NCI-H510A treated with DMSO at 0.1 percent for 48 hours (cell line): ENCODE measurements at places on chromosomes 3 and 15.

DNA sequence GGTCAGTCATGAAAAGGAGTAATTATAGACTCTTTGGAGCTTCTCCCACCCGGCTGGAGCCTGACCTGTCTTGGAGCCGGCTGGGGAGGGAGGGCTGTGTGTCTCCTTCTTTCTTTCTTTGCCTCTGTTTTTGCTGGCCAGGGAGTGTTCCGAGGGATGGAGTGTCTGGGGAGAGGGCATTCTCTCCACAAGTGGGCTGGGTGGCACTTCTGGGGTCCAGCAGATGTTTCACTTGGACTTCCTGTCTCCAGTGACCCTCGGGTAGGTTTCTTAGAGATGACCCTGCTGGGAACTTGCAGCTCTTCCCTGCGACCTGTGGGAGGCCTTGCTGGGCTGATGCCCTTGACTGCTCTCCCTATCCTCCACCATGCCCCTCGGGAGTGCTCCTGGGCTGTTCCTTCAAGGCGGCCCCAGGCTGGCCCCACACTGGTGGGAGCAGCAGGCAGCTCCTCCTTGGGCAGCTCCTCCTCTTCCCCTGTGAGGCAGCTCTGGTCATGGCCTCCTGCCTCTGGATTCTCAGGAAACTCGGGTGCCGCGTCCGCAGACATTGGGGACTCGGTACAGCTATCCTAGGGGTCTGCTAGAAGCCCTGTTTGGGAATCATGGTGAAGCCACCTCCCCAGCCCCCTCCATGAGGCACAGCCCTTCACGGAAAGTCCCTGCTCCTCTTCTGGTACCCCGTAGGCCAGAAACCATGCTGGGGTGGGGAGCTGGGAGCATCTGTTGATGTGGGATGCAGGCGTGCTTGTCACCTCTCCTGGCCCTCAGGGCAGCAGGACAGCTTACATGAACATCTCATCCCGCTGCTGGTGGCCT lies 44.9 kb downstream of the APBA2 start:
- DNase-seq: no peak

DNA sequence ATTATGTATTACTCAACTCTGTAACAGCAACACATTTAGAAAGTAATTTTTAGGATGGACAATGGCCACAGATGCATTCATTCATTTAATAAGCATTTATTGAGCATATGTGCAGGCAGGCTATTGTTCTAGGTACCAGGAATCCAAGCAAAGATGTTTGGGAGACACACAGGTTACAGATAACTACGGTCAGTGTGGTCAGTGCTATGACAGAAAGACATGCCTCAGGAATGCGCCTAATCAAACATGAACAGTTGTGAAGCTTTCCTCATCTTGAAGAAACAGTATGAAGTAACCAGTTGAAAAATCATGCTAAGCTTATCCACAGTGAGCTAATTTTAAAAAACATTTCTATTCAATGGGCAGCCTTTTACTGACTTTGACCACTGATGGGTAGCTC lies 155.4 kb upstream of the CCDC54 start:
- DNase-seq: no peak

DNA sequence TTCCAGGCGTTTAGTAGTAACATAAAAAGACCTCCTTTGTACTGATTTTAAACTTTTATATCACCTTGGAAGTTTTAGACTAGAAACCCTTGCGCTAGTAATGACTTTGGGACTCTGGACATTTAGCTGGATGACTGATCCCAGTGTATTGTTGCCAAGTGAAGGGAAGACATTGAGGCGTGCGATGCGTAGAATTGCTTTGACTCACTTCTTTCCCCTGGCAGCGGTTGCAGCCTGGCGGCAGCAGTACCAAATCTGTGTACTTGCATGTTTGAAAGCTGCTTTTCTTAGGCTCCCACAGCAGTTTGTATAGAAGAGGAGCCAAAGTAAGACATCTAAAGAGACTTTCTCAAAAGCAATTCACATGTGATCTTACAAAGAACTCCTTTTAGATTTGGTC lies 151.6 kb downstream of the BBX start:
- DNase-seq: no peak

DNA sequence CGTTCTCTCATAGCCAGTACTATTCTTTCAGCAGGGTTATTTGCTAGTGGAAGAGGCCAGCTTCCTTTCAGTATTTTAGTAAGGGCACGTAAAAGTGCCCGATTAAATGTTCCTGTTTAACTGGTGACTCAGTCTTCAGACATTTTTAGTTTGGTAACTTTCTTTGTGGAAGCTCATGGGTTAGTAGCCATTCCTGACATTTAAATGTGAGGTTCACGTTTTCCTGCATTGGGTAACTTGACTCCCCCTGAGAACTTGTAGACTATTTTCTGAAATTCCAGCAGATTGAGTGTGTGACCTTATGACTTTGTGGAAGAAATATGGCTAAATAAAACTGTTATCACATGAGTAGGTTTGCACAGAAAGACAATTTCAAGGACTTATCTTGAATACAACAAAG lies 16.9 kb downstream of the ABHD2 start:
- no peak for DNase-seq

DNA sequence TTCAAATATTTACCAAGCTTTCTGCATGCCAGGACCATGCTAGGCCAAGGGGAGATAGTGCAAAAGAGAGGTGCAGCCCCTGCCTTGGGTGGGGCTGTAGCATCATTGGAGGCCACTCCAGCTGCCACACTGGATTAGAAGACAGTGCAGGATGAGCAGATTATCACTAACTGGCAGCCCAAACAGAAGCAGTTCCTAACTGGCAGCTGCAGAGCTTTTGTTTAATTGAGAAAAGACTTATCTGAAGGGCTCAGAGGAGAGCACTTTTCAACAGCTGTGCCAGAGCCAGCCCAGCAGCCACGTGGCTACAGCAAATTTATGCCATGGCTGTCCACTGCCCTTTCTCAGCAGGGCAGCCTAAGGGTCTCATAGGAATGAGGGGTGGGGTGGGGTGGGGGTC lies 13.5 kb upstream of the ACSBG1 start:
- DNase-seq: no peak

- DNase-seq: no peak
Observed at GRCh38 chr3:114406286-114406685, 112.5 kb downstream of the TIGIT start.

DNA sequence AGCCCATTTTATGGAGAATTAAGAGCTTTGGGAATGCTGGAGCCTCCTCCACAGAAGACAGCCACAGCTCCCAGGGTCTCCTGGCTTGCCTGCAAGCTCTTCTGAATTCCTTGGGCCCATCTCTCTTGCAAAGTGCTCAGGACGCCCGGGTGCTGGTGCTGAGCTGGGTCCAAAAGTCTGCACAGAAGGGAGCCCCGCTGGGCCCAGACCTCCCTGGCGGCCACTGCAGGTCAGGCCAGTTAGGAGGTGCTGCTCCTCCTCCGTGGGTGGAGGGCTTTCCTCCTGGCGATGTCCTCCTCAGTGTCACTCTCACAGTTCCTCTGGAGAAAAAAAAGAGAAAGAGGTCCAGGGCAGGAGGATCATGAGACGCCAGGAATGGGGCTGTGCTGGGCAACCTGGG lies 74.5 kb upstream of the HERC1 start:
- no peak for DNase-seq

GRCh38 chr3:55173504-55173903 lies 245.6 kb upstream of the LRTM1 start:
- no peak for DNase-seq

GRCh38 chr15:79900087-79900486 lies 3.3 kb upstream of the MTHFS start:
- DNase-seq: no peak

GRCh38 chr3:187082758-187083375 lies 56.4 kb downstream of the RPL39L start:
- DNase-seq: no peak

DNA sequence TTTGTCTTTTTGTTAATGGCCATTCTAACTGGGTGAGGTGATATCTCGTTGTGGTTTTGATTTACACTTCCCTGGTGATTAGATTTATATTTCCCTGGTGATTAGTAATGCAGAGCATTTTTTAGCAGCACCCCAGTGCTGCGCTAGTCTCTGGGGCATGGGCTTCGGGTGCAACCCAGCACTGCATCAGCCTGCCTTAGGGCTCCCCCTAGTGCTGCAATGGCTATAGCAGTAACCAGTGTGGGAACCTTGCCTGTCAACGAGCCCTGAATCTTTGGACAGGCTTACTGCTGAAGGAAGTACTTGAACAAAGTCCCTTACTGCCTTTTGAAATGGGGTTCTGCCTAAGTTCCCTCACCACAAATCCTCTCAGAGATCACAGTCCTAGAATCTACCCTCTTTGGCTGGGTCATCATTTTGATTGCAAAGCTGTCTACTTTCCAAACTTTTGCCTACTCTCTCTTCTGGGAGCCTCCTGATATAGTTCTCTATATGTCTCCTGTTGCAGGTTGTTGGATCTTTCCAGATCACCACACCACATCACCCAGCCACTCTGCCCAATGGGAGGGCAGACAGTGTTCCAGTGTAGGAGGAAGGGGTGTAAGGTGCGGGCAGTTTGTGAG lies 79.2 kb upstream of the CCNL1 start:
- peak; percentile 25 for DNase-seq

GRCh38 chr3:138408751-138409570 lies 25.5 kb upstream of the ESYT3 start:
- no peak for DNase-seq

- DNase-seq: no peak
Observed at GRCh38 chr3:130755666-130756065, 9.0 kb upstream of the PIK3R4 start.

GRCh38 chr15:78407608-78408354 lies 30.2 kb upstream of the IREB2 start:
- DNase-seq: no peak

- no peak for DNase-seq
Observed at GRCh38 chr3:48039487-48040190, 23.4 kb upstream of the MAP4 start.

GRCh38 chr3:59816312-59816711 lies 766.5 kb upstream of the CFAP20DC start:
- peak; percentile 66 for DNase-seq

GRCh38 chr3:94356581-94356980 lies 293.7 kb downstream of the NSUN3 start:
- DNase-seq: no peak

- DNase-seq: no peak
Observed at GRCh38 chr3:5187920-5188418, 462 bp downstream of the EDEM1 start.

GRCh38 chr3:126525091-126525852 lies 1.3 kb downstream of the CHST13 start:
- DNase-seq: no peak

DNA sequence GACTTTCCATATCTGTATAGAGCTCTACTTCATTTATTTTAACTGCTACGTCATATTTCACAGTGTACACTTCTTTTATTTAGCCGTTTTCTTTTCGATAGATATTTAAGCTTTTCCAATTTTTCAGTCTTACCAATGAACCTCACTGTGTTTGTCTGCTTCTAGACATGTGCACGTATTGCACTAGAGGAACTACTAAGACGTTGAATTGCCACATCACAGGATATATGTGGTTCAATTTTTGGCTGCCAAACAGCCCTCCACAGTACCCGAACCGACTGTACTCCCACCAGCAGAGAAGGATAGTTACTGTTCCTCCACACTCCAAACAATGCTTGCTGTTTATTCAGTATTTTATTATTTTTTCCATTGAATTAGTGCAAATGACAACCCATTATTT lies 2.0 kb downstream of the NR1I2 start:
- DNase-seq: no peak

GRCh38 chr3:55620351-55621025 lies 133.4 kb upstream of the WNT5A start:
- no peak for DNase-seq

DNA sequence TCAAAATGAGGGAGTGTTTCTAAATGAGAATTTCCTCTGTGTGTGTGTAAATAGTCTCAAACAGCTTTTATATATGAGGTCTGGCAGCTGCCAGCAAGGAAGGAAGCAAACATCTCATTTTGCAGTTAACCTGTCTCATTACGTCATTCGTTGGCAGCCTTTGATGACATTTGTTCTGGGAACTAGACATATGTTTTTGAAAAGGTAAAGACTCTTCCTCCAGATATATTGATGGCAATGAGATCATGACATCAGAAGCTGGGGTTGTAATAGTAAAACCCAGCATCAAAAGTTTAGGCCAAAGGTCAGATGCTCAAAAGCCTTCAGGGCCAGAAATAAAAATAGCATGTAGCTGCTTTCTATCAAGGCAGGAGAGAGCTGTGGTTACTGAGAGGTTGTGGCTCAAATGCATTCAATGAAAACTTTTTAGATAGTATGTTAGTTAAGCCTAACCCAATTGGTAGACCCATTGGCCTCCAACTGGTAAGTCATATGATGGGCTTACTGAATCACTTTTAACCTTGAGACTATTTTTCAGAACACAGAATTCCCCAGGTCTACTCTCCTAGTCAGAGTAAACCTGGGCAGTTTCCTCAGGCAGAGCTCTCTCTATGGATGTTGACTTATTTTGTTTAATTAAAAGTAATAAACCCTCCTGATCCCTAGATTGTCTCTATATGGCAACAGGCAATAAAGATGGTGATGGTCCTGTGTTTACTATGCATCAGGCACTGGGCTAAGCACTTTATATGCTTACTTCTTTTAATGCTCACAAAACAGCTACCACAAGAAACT lies 386.5 kb upstream of the CFAP20DC start:
- no peak for DNase-seq

DNA sequence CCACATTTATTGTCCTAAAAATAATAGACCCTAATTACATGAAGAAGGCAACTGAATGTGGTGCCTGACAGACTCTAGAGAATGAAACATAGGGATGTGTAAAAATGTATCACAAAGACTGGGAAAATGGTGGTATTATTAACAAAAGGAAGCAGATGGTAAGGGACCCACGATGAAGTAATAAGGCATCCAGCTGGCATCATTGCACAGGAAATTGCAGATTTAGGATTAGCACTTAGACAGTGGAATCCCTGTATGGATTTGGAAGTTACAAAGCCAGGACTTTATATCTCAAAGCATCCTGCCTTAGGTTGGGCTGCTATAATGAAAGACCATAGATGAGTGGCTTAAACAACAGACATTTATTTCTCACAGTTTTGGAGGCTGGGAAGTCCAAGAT lies 104.3 kb downstream of the PPM1L start:
- DNase-seq: no peak
